NCI-H524 (cell line): ENCODE measurements at places on chromosomes 4 and X.

- peak; percentile 10 for DNase-seq
These were observed 5.6 kb upstream of the SMIM31 start for GRCh38 chr4:164748375-164748774.

GRCh38 chr4:95059663-95060062, 301.9 kb downstream of the BMPR1B start:
- DNase-seq: no peak

DNA sequence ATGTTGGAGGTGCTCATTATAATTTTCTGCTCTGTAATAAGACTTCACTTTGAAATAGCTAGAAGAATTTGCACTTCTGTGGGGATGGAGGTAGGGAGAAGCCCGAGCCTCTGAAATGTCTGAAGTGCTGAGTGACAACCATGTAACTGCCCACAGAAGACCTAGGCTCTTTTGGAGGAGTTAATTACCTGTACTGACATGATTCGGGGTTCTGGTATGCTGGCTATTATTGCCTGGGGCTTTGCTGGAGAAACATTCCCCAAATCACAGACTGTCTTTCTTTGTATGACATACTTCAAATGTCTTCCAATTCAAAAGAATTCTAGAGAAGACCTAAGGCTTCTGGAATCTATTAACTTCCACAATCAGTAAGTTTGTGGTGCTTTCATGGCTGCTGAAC, 211.2 kb upstream of the POF1B start:
- DNase-seq: no peak

- no peak for DNase-seq
These were observed 878.5 kb downstream of the PCDH7 start for GRCh38 chr4:31598639-31599038.

GRCh38 chrX:31603411-31604120, 531.7 kb upstream of the FTHL17 start:
- no peak for DNase-seq

GRCh38 chr4:121564840-121565375, 131.9 kb downstream of the ANXA5 start:
- no peak for DNase-seq

GRCh38 chr4:40837094-40837870, 87.5 kb downstream of the NSUN7 start:
- no peak for DNase-seq

DNA sequence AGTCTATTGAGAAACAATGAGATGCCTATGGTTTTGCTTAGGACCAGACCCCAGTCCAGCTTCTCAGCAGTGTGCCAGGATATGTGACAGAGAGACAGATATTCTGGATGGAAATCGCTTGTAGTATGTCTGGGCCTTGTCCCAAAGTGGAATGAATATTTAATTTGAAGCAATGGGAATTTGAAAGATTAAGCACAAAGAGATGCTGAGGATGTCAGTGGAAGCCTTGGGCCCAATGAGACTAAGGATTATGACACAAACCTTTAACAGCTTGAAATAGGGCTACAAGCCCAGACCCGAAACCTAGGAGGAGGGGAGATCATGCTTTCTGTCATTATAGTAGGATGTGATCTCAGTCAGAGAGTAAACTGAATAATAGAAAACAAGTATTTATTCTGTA, 459.2 kb downstream of the FAT4 start:
- no peak for DNase-seq

GRCh38 chr4:30525662-30526315, 194.4 kb upstream of the PCDH7 start:
- no peak for DNase-seq

DNA sequence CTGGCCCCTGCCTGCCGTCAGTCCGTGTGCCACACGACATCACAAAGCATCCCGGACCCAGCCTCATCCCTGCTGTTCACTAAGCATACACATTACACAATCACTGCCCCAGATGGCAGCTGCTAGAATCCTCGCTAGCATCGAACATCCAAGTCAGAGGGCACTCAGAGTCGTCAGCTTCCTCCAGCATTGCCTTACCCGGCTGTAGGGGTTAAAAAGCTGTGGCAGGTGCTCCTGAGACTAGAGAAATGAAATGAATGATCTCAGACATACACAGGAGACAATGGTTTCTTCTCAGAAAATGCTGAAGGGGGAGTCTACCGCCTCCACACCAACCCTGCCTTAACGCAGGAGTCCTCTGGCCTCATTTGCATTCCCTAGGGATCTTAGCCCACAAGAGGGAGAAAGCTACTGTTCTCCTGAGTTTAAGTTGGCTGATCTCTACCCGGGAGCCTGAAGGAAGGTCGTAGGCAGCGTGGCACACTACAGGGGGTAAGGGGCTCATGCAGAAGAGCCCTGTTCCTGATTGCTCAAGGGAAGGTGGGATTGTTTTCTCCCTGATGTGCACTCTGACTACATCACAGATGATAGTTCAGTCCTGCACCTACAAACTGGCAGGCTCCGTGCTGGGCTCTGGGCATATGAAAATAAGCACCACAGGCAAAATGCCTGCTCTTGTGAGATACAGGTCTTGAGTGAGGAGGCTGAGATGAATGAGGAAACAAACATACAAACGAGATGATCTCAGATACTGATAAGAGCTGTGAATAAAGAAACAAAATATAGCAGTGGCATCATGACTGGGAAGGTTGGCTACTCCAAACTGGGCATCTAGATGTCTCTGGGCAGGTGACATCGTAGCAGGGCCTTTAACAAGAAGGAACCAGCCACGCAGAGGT, 2.6 kb upstream of the KIAA0232 start:
- peak; percentile 93 for DNase-seq

DNA sequence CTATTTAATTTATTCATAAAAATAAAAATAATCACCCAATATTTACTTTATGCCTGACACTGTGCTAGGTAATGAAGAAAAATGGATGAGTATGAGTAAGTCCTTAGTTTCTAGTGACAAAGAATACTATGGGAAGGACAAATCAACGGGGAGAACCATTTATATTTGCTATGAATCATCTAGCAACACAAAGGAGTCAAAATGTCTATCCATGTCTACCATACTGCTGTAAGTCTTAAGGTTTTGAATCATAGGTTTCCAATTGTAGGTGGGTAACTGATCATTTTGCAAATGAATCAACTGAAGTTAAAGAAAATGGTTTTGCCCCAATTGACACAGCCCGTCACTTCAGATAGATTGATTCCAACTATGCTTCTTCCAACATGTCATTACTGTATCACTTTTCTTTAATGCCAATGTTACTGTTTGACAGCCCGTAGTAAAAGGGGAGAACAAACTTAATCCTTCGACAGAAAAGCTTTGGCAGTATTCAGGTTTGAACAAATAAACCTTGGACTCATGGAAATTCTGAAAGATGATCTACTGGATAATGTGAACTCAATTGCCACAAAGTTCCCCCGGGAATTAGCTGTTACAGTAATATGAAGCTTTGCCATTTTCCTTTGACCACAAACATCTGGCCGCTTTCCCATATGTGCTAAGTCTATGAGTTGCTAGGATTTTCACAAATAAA, 3.2 kb downstream of the TDO2 start:
- DNase-seq: peak; percentile 74

- DNase-seq: peak; percentile 19
These were observed 9.1 kb upstream of the TMPRSS11D start for GRCh38 chr4:67892905-67893304.
